Right hindlimb (tissue), 1 donor: ENCODE measurements at places on chromosomes 5 and 9.

- no peak for DNase-seq
These were observed 167.5 kb downstream of the SYK start for GRCh38 chr9:90969021-90969675.

- DNase-seq: no peak
These were observed 212.2 kb downstream of the SMARCA2 start for GRCh38 chr9:2227144-2227867.

DNA sequence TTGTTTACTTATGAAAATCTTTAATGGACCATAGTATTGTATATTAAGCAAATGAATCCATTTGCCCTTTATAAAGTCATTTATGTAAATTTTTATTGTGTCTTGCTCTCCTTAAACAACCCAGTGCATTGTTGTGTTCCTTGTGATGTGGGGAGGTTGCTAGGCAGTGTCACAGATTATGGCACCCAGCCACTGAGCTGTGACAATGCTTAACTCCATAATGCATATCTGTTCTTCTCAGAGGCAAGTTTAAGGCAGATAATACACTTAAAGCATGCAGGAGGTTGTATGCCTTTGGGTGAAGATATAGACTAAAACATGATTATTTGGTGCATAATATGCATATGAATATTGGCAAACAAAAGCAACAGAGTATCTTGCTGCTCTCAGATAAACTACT lies 269.6 kb upstream of the RIOK2 start:
- DNase-seq: peak; percentile 26

DNA sequence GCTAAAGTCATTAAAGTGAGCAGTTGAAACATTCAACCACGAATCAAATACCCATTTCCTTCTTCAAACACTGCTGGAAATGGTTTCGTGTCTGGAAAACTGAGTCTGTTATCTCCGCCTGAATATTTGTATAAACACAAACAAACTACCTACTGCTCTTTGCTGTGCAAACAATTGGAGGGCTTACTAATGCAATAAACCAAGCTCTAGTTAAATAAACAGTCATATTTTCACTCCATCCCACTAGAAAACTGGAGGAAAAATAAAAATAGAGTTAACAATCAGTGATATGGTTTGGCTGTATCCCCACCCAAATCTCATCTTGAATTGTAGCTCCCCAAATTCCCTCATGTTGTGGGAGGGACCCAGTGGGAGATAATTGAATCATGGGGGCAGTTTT lies 397.6 kb downstream of the RASEF start:
- DNase-seq: no peak

DNA sequence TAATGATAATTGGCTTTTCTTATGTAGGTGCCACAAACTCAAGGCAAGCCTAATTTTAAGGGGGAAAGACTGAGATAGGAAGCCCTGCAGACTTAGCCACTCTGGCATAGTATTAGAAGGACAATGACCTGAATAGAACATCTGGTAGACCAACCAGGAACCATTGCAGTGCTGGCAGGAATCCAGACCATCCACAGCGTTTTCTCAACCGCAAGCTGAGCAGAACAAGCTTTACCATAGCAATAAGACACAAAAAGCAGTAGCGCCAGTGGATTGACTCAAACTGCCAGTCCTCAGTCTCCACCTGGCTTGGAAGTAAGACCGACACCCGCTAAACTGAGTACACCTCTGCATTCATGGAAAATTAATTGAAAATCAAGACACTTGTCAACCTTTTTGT lies 141.3 kb upstream of the LPAR1 start:
- DNase-seq: peak; percentile 42

DNA sequence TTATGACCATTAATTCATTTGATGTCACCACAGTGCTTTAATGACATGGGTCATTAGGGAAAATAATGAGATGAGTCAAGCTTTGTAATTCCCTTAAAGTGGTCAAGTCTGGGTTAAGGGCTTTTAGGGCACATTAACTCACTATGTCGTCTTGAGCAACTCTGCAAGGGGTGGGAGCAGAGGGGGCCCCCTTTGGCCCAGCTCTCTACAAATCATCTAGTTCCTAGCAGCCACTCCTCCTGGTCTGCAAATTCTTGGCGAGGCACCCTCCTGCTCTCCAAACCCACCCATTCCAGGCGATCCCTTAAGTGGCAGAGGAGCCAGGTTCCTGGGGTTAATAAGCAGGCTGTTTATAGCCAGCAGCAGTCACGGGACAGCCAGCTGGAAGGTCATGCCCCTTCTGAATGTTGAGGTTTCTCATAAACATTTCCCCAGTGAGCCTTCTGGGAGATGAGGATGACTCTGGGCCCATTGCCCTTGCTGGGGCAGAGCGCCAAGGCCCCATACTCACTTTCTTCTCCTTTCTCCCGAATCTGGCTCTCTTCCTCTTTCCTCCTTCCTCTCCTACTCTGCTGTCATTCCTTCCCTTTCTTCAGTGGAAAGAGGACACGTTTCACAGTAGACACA lies 14.3 kb upstream of the GPX3 start:
- peak; percentile 93 for DNase-seq
